ENCODE measurements at places on chromosomes 12 and 14.

- no peak for DNase-seq
Observed at GRCh38 chr12:118288174-118288573, 84.5 kb downstream of the TAOK3 start.

GRCh38 chr12:19946550-19946949, 421.8 kb upstream of the PDE3A start:
- DNase-seq: peak; percentile 97

DNA sequence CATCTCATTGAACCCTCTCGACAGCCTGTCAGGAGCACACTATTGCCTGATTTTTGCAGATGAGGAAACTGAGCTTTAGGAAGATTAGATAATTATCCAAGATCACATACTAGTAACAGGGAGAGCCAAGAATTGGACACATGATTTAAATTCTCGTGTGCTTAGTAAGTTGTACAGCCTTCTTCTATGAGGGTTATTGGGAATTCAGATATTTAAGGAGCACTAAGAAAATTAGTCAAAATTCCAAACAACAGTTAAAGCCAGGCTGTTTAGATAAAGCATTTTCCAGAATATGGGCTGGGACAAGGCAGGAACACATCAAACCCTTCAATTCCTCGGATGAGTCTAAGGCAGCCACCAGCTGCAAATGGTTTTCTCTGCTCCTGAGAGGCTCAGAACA, 148.8 kb downstream of the TMEM30B start:
- DNase-seq: peak; percentile 21

DNA sequence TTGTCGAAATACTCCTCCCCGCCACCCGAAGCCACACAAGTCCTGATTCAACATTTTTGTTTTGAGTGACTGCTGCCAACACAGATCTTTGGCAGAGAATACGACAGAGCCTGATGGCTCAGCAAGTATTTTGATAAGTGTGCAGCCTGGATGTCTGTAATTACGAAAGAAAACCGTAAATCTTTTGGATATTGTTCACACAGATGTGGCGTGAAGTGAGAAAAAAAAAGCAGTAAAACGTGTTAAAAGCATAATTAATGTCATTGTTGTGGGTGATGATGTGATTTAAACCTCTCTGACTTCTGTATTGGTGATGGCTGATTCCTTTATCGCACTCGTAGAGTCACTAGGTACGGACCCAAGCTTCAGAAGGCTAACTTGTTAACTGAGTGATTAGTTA, 98.7 kb downstream of the PHETA1 start:
- DNase-seq: no peak

GRCh38 chr12:103852498-103852997, 11.5 kb upstream of the NT5DC3 start:
- DNase-seq: peak; percentile 51

GRCh38 chr14:90383731-90384542, 12.9 kb upstream of the CALM1 start:
- peak; percentile 49 for DNase-seq

DNA sequence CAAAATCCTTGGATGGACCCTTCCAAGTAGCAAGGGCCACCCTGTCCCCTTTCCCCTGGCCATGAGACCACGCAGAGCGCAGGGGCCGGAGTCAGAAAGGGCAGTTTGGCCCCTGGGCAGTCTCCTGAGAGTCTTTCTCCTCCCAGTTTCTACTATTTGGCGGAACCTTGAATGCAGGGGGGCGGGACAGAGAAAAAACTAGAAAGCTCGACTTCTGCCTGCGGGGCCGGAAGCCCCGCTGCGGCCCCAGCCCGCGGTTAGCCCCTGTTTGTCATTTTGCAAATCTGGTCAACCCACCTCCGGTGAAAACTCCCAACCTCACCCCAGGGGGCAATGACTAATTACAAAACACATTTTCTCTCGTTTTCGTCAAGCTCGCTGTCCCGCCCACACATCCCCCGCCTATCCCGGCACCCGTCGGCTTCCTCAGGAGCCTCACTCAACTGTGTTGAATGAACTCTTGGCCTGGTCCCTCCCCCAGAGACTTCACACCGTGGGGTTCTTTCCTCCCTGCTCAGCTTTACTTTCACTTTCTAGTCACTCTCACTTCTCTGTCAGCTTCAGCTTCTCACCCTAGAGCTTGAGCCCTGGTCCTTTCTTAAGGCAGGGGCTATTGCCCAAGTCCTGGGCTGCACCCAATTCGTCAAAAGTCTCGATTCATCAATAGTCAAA, 66.7 kb downstream of the IRF2BPL start:
- DNase-seq: peak; percentile 95

GRCh38 chr12:27025116-27025515, 2.8 kb downstream of the MED21 start:
- DNase-seq: peak; percentile 33

DNA sequence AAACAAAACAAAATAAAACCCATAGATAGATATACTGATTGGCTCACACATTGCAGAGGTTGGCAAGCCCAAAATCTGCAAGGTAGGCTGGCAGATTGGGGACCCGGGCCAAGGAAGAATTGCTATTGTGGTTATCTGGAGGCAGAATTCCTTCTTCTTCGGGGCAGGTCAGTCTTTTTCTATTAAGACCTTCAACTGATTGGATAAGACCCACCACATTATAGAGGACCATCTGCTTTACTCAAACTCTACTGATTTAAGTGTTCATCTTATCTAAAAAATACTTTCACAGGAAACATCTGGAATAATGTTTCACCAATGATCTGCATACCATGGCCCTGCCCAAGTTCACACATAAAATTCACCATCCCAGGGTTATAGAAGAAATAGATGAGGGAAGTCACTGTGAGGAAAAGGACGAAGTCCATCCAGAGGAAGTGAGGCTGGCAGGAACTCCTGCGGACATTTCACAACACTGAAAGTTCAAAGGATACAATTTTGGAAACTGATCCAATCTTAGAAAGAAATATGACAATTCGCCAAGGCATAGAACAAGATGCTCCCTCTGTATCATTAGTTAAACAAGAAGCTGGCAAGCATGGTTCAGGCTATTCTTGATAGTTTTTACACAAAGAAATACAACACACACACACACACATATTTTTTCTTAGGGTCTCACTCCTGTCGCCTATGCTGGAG, 127.6 kb upstream of the MED13L start:
- DNase-seq: no peak

- DNase-seq: no peak
Observed at GRCh38 chr14:57314396-57315089, 45.8 kb downstream of the AP5M1 start.

GRCh38 chr14:50736932-50737419, 68.9 kb upstream of the SAV1 start:
- no peak for DNase-seq

GRCh38 chr12:115972241-115972640, 305.3 kb downstream of the MED13L start:
- DNase-seq: no peak

DNA sequence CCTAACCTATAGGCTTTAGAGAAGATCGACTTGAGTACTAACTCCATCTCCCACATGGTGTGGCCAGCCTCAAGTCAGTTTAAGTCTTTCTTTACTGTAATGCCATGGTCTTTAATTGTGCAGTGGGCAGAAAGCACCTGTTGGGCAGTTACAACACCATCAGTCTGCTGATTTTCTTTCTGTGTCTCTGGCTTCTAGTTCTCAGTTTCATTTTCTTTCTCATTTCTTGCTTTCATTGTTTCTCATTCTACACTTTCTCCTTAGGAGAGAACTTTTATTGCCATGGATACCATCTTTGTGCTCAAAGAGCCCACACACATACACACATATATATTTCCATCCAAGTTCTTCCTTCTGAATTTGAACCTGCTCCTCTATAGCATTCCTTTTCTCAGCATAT, 96.1 kb upstream of the SLC16A7 start:
- no peak for DNase-seq

- peak; percentile 64 for DNase-seq
Observed at GRCh38 chr12:102300824-102301461, 103.3 kb upstream of the PMCH start.

DNA sequence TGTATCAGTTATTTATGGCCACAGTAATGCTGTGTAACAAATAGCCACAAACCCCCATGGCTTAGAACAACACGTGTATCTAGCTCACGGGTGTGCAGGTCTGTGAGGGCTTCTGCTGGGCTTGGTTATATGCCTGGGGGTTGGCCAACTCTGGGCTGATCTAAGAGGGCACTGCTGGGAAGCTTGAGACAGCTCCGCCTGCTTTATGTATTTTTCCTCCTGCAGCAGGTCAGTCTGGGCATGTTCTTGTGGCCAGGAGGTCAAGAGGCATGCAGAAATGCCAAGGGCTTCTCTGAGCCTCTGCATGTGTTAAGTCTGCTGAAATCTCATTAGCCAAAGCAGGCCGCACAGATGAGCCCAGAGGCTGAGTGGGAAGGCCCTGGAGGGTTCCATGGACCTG, 105.8 kb downstream of the ZNF664 start:
- no peak for DNase-seq

DNA sequence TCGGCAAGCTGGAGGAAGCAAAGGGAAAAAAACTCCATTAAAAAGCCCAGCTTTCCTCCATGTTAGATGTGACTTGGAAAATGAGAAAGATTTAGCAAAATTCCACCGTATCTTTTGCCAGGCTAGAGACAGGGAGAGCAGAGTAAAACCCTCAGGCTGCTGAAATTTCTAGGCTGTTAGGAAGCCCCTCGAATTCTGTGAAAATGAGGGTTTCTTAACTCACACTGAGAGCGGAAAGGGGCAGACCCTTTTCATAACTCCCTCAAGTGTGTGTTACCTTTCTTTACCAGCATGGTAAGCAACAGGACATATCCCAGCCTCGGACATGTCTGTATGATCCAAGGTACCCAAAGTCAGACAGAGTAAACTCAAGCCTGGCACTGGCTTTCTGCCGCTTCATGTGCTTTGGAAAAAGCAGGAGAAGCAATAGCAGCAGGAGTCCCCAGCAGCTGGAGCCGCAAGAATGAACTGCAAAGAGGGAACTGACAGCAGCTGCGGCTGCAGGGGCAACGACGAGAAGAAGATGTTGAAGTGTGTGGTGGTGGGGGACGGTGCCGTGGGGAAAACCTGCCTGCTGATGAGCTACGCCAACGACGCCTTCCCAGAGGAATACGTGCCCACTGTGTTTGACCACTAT, at the start of gene RHOJ:
RHOJ (plus strand) TSS at position 37 of the 637 bp plus-strand sequence; CDS start at position 464, 427 bp downstream.
- peak; percentile 42 for DNase-seq

GRCh38 chr12:43882578-43883178, 46.8 kb downstream of the TMEM117 start:
- DNase-seq: peak; percentile 81

DNA sequence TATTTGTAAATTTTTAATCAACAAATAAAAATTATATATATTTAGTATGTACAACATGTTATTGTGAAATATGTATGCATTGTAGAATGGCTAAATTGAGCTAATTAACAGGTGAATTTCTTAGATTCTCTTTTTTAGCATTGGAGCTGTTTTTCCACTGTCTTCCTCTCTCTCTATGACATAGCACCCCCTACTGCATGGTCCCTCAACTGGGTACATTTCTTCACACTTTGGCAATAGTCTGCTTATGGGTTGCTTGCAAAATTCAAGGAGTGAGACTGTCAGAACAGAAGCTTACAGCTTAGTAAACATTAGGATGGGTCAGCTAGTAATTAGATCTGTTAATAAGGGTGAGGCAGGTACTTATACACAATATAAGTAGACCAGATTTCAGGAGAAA, 658.5 kb upstream of the MGAT4C start:
- DNase-seq: peak; percentile 82

GRCh38 chr12:6135071-6135470, 10.6 kb upstream of the VWF start:
- peak; percentile 39 for DNase-seq

- no peak for DNase-seq
Observed at GRCh38 chr12:104799458-104799857, 158.6 kb downstream of the SLC41A2 start.

DNA sequence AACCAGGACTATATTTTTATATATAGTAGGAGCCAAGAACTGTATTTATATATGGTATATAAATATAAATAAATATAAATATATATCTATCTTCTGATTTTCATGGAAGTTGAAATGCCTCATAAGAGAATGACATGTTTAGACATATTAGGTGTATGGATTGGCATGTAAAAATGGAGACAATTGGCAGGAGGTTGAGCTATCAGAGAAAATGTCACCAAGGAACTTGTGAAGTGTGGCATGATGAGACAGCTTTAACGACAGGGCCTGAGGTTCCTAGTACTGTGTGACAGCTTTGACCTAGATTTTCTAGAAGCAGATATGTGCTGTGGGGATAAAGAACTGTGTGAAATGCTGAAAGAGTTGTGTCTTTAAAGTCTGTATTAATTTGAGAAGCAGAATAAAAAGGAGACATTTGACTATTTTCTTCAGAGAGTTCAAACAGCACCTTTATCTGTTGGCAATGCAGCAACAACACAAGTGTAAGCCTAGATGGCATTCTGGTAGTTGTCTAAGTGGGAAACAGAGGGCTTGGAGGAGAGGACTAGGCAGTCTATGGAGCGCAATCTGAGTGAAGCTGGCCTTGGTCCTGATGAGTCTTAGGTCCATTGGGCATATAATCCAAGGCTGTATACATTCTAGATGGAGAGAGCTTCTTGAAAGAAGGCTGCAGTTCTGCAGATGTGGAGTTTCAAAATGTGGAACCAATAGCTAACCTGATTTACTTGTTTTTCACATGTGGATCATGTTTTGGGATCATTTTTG, 47.7 kb upstream of the MDGA2 start:
- no peak for DNase-seq

DNA sequence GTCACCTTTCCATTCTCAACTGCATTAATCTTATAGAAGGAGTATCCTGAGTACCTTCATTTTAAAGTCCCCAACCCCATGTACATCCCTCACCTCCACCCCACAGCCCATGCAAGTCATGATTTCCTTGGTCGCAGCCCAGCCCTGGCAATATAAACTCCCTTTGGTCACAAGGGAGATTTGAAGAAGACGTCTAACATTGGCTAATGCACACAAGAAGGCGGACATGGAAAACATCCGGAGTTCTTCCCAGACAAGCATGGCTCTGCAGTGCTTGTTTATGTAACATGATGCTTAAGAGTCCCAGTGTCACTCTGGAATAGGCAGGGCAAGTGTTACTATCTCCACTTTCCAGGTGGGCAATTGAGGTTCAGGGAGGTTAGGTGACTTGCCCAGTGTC, 277.6 kb downstream of the DPF3 start:
- DNase-seq: no peak

DNA sequence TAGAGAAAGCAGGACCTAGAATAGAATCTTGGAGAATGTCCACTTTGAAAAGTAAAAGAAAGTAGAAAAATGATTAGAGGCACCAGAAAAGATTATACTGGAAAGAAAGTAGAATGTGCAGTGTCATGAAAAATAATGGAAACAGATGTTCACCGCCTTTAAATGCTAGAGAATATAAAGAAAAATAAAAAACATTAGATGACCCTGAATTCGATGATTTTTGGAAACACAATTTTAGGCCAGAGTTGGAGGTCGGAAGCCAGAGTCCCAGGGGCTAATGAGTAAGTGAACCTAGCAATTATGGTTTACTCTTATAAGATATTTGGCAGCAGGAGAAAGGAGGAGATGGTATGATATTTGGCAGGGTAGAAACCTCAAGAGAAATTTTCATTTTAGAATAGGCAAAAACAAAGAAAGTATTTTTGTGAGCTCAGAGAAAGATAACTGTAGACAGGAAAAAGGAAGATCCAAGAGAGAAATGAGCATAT, 37.7 kb downstream of the GYS2 start:
- DNase-seq: no peak
